CD8-positive, alpha-beta memory T cell (primary cell): ENCODE measurements at places on chromosomes 16 and 17.
A peak's percentile ranks its signal among the peaks of the same experiment; 100 is the strongest.

DNA sequence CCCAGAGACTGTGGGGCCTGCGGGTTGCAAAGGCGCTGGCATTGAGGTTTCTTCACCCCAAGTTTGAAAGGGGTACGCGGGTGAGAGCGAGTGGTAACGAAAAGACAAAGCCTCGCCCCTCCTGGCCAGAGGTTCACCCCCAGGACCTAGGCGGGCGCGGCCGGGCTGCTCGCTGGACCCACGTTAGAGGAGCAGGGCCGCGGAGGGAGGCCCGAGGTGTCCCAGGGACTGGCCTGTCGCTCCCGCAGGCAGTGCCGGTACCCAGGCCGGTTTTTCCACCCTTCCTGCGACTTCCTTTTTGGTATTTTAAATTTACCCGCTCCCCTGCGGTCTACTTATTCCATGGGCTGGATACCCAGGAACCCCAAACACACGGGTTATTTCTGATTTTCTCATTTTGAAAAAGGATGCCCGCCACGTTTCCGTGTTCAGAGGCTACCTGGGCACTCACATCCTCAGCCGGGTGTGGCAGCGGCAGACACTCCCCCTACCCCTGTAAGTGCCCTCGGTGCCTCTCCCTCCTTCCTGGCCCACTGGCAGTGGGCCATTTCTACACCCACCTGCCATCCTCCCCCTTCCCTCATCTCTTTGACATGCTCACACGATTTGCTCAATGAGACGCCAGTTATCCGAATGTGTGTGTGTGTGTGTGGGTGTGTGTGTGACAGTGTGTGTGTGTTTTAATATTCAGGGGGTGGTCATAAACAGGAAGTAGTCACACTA is 1.6 kb upstream of the FOXL1 start:
- no peak for DNase-seq

GRCh38 chr17:58531661-58532554 is 17.5 kb upstream of the MTMR4 start:
- DNase-seq, result peak; percentile 59

GRCh38 chr17:74343526-74344284 is 17.7 kb downstream of the KIF19 start:
- DNase-seq, result no peak

GRCh38 chr16:51409001-51409675 is 258.1 kb upstream of the SALL1 start:
- no peak for DNase-seq
